ENCODE measurements at places on chromosomes 11 and 22.

DNA sequence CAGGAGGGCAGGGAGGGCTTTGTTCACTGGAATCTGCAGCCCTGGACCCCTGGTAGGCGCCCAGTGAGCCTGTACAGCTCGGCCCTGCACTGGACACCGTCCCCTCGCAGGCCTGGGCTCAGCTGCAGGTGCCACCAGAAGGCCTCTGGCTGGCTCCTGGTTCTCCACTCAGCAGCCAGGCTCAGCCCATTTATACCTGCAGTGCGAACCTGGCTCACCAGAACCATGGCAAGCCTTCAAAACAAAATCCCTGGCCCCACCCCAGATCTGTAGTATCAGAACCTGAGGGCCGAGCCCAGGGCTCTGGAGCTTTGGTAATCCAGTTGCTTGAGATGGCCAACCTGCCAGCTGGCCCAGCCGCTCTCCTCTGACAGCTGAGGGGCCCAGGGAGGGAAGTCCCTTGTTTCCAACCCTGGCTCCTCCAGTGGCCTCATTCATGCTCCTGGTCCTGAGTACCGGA, 870 bp upstream of the FREY1 start:
- DNase-seq = no peak

DNA sequence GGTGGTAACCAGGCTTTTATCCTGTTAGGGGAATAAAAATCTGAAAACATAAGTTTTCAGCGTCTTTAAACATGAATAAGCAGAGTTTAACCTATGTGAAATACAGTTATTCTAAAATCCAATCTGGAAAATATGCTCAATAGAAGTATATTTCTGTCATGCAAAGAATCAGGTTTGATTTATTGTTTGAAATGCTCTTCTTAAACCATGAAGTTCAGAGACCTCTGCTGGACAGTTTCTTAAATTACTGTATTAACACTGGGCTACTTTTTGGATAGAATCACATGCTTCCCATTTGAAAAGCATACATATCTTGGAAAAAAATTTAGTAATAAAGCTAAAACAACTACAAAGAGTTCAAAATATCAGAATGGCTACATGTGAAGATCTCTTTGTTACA, 25.4 kb downstream of the APIP start:
- DNase-seq = no peak

DNA sequence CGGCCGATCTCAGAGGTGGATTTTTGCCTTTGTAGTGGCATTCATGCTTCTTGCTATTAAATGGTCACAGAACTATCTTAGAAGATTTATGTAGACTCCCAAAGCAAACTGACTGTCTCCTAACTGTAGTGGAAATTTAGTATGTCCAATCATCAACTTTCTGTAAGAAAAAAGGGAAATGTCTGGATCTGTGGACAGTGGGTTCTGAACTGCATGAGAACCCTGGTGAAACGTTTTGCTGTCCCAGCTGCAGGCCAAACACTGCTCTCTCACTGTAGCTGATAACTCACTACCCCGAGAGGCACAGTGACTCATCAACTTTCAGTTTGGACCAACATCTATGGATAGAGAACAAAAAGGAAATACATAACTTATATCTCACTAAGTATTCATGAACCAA, 387.1 kb downstream of the SOX6 start:
- no peak for DNase-seq

GRCh38 chr11:61814247-61814957, 2.4 kb downstream of the FADS1 start:
- DNase-seq = no peak

GRCh38 chr22:35910003-35910769, 118.4 kb downstream of the RBFOX2 start:
- DNase-seq = no peak

DNA sequence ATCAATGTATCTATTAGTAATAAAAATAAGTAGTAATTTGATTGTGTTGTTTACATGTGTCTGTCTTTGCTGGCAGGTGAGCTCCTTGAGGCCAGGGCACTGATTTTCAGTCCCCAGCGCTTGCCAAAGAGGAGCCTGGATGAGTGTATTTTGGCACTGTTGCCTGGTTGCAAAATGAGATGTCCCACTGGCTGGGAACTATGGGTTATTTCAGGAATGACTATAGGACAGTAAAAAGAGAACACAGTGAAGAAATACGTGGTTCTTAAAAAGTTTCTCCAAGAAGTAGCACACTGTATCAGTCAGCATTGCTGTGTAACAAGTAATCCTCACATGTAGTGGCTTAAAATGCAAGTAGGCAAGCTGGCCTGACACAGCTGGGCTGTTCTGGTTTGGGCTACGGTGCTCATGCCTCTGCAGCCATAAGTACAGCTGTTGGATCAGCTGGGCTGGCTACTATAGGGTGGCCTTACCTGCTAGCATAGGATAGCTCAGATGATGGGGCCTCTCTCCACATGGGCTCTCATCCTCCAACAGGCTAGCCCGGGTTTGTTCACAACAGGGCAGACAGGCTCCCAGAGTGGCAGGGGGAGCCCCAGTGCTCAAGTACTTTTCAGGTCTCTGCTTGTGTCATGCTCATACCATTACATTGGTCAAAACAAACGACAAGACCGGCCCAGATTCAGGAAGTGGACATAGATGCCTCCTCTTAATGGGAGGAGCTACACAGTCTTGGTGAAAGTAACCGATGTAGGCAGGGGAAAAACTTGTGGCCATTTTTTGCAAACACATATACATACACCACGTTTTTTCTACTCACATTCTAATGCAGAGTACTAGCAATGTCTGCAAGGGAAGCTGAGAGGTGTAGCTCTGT, 399.1 kb downstream of the LARGE1 start:
- no peak for DNase-seq

GRCh38 chr11:45698777-45699497, 33.5 kb upstream of the CHST1 start:
- no peak for DNase-seq

DNA sequence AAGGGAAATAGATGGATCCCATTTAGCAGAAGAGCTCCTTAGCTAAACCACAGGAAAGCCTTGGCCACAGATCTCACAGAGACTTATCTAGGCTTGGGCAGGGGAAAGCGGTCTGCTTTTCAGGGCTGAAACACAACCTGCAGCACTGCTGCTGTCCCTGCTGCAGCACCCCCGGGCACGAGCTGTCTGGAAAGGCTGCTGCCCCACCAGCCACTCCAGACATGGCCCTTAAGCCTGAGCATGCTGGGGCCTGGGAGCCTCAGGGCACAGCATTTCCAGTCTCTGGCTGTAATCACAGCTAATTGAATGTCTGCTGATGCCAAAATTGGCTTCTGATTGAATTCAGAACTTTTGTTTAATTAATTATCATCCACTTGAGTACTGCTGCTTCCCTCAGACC, 115.0 kb downstream of the TMPRSS5 start:
- no peak for DNase-seq

- DNase-seq = no peak
Measured at GRCh38 chr11:33412241-33412640, 155.1 kb downstream of the HIPK3 start.

GRCh38 chr11:4090258-4090657, 4.3 kb upstream of the RRM1 start:
- no peak for DNase-seq

GRCh38 chr22:19862619-19863246, 8.1 kb upstream of the GNB1L start:
- no peak for DNase-seq

DNA sequence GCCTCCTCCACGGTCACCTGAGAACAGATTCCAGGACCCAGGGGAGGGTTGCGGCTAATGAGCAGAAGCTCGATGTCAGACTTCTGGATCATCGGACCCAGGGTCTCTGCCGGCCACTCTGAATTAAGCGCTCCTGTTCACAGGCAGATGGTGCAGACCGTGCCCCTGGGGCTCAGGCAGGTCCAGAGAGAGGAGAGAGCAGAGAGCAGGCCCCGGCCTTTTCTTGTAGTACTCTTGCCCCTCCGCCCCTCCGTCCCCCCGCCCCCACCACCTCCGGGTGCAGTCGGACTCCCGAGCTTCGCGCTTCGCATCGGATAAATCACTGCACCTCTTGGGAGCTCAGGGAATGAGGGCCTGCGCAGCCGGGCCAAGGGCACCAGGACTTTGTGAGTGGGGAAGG, 50.3 kb downstream of the RPS6KA4 start:
- DNase-seq = no peak

- no peak for DNase-seq
Measured at GRCh38 chr11:43697679-43698078, 17.1 kb downstream of the HSD17B12 start.

- no peak for DNase-seq
Measured at GRCh38 chr11:133833898-133834681, 11.2 kb downstream of the SPATA19 start.

GRCh38 chr11:37370817-37371216, 772.8 kb upstream of the RAG2 start:
- no peak for DNase-seq

- no peak for DNase-seq
Measured at GRCh38 chr11:75229466-75229865, 11.1 kb upstream of the TPBGL start.

All from epithelial cell of proximal tubule (primary cell).